Keratinocyte (primary cell): ENCODE measurements at places on chromosomes 6 and 20.

GRCh38 chr6:155247618-155248007, 16.2 kb upstream of the CLDN20 start:
- H3K27ac ChIP-seq = peak overlapping the region; percentile 62
- H3K4me1 ChIP-seq = peaks cover 13% of the 10 kb centered on the region
- DNase-seq = no peak
- no peaks in the 10 kb centered on the region for H3K27me3 ChIP-seq
- H3K36me3 ChIP-seq = peaks cover 4% of the 10 kb centered on the region
- H3K4me3 ChIP-seq = no peak overlapping the region

DNA sequence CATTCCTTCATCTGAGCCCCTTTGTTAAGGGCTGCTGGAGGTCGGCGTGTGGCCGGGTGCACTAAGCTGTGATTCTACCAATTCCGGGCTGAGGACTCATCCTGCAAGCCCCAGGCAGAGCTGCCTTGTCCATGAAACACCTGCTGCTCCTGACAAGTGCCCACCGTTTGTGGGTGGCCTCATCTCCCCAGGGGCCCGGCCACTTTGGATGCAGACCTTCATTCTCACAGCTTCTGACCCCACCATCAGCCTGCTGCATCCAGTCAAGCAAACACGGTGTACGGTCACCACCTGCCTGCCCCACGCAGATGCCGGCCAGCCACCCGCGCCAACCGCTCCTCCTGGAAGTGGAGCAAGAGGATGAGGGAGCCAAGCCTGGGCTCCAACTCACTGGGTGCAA, 382.7 kb downstream of the THBS2 start:
- H3K4me1 ChIP-seq = no peaks in the 10 kb centered on the region
- no peak overlapping the region for H3K27ac ChIP-seq
- no peaks in the 10 kb centered on the region for H3K36me3 ChIP-seq

DNA sequence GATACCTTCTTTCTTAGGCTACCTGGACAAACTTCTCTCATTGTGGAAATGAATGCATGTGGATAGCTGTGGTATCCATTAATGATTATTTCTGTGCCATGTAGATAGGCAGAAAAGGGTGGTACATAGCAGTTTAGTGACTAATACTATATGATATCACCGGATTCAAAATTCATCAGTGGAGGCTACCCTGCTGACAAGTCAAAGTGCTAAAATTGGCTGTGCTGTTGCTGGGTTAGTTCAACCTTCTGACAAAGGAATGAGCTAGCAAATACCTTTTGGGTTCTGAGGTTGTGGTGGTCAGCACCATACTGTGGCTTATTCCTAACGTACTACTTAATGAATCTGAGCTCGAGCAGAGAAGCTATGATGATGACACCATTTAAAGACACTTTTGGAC, 109.1 kb downstream of the TFAP2B start:
- DNase-seq = no peak
- H3K4me1 ChIP-seq = no peaks in the 10 kb centered on the region
- H3K4me3 ChIP-seq = no peak overlapping the region
- no peak overlapping the region for H3K27ac ChIP-seq

DNA sequence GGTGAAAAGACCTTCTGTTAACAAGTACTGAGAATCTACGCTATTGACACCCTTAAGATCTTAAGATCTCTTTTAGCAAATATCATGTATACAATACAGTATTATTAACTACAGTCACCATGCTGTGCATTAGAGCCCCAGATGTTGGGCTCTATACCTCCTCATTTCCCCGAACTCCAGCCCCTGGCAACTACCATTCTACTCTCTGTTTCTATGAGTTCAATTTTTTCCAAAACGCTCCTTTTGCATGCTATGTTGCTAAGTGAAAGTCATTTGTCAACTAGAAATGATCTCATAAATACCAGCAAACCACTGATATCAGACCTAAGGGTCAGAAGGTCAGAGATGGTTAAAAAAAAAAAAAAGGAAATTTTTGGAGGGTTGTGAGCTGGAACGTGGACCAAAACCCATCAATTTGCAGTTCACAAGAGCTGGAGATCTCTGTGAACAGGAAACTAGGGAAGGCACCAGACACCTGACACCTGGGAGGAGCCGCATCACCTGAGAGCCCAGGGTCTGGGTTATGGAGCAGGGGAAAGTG, 122.0 kb upstream of the KCNK16 start:
- no peaks in the 10 kb centered on the region for H3K36me3 ChIP-seq
- no peak for DNase-seq
- H3K4me3 ChIP-seq = no peak overlapping the region
- H3K27me3 ChIP-seq = no peaks in the 10 kb centered on the region

GRCh38 chr6:144438103-144438502, 153.0 kb downstream of the UTRN start:
- H3K4me1 ChIP-seq = peaks cover 8% of the 10 kb centered on the region
- H3K4me3 ChIP-seq = no peak overlapping the region
- H3K36me3 ChIP-seq = peaks cover 21% of the 10 kb centered on the region
- no peaks in the 10 kb centered on the region for H3K27me3 ChIP-seq

- H3K27ac ChIP-seq = no peak overlapping the region
- H3K4me1 ChIP-seq = peaks cover 12% of the 10 kb centered on the region
- H3K27me3 ChIP-seq = peaks cover 20% of the 10 kb centered on the region
These were observed 32.3 kb downstream of the NCR2 start for GRCh38 chr6:41367700-41368099.

- no peaks in the 10 kb centered on the region for H3K27me3 ChIP-seq
- no peak for DNase-seq
These were observed 6.8 kb downstream of the HDDC2 start for GRCh38 chr6:125294925-125295324.

DNA sequence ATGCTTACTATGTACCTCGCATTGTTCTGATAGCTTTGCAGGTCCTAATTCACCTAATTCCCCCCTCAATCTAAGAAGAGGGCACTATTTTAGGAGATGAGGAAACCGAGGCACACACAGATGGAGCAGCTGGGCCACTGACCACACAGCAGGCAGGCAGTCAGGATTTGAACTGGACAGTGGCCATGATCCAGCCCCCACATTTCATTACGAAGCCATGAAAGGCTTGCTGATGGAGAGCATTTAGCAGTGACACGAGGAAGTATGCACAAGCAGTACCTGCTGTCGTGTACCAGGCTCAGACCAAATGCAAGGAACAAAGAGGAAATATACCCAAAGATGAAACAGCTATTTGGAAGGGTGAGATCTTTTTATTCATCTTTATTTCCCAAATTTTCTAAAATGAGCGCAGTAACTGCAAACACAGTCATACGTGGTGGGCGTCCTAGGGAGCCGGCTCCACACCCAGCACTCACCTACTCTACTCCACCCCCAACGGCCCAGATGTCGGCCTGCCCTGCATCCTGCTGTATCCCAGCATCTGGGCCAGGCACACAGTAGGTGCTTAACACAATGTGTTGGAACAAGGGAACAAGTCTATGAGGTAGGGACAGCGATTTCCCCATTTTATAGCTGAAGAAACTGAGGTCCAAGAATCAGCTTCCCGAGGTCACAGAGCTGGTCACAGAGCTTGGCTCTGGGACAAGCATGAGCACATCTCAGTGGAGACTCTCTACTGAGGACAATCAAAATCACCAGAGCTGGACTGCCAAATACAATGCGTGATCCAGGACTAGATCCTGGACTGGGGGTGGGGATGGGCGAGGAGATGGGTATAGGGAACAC, 15.0 kb downstream of the PREX1 start:
- H3K4me1 ChIP-seq = no peaks in the 10 kb centered on the region
- H3K4me3 ChIP-seq = no peak overlapping the region
- DNase-seq = no peak
- H3K36me3 ChIP-seq = no peaks in the 10 kb centered on the region
- H3K27me3 ChIP-seq = peaks cover 5% of the 10 kb centered on the region
- no peak overlapping the region for H3K27ac ChIP-seq

DNA sequence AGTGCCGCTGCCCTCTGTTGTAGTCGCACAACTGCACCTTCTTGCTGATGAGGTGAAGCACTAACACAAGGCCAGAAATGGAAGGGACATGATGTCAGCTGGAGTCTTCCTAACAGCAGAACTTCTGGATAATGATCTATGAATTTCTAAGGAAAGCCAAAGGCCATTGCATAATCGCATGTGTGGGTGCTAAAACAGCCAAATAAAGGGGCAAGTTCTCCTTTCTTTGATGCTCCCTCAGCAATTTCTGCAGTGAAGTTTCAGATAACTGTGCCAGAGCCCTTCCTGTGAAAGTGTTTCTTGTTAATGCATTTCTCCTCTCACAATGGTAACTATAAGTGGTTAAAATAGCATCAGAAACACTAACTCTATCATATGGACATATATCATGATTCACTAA, 8.0 kb upstream of the F13A1 start:
- no peak for DNase-seq
- no peaks in the 10 kb centered on the region for H3K4me1 ChIP-seq

- no peak overlapping the region for H3K4me3 ChIP-seq
- no peaks in the 10 kb centered on the region for H3K27me3 ChIP-seq
- no peak for DNase-seq
- no peaks in the 10 kb centered on the region for H3K4me1 ChIP-seq
- H3K27ac ChIP-seq = no peak overlapping the region
These were observed 41.3 kb upstream of the TRAF3IP2 start for GRCh38 chr6:111646942-111647341.

DNA sequence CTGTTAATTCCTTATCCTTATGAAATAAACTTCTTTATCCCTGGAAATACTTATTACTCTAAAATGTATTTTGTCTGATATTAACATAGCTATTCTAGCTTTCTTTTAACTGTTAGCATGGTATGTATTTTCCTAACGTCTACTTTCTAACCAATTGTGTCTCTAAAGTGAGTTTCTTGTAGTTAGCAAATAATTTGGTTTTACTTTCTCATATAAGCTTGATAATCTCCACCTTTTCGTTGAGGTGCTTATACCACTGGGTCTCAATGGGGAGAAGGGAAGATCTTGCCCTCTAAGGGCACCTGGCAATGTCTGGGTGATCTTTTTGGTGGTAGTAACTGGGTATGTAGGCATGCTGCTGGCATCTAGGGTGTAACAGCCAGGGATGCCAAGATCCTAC, 25.7 kb downstream of the ZNF334 start:
- H3K36me3 ChIP-seq = no peaks in the 10 kb centered on the region
- H3K27me3 ChIP-seq = peaks cover 2% of the 10 kb centered on the region
- no peak overlapping the region for H3K4me3 ChIP-seq
- H3K4me1 ChIP-seq = no peaks in the 10 kb centered on the region
- no peak overlapping the region for H3K27ac ChIP-seq

GRCh38 chr6:63839485-63839884, 203.9 kb downstream of the PHF3 start:
- no peaks in the 10 kb centered on the region for H3K4me1 ChIP-seq
- H3K36me3 ChIP-seq = no peaks in the 10 kb centered on the region
- H3K4me3 ChIP-seq = no peak overlapping the region
- H3K27ac ChIP-seq = no peak overlapping the region
- no peaks in the 10 kb centered on the region for H3K27me3 ChIP-seq

DNA sequence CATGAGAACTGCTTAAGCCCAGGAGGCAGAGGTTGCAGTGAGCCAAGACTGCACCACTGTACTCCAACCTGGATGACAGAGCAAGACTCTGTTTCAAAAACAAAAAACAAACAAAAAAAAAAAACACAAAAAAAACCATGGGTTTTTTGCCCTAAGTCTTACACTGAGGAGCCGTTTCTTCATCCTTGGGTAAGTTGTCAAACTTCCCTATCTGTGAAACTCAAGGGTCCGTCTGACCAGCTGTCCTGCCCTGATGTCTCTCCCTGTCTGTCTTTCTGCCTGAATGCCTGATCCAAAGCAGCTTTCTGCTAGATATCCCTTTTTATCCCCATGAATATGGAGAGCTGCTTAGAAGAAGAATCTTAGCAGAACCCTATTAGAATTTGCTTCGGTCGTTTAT, 41.3 kb upstream of the CLDN20 start:
- H3K27me3 ChIP-seq = no peaks in the 10 kb centered on the region
- H3K4me3 ChIP-seq = no peak overlapping the region
- DNase-seq = no peak

DNA sequence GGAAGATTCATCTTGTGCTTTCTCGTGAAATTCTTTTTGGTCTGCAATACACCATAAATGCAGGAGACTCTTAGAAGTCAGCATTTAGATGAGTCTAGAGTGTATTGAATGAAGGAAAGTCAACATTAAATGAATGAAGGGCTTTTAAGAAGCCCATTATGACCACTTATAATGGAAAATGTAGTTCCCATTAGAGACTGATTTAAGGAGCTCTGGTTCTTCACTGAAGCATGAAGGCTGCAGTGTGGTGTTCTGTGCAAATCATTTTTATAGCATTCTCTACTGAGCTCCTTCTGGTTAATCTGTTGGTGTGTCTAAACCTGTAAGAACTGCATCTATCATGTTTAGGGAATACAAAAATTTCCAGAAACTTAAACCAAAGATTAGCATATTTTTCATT, 19.7 kb downstream of the NCOA7 start:
- no peaks in the 10 kb centered on the region for H3K27me3 ChIP-seq
- peaks cover 14% of the 10 kb centered on the region for H3K4me1 ChIP-seq
- H3K36me3 ChIP-seq = no peaks in the 10 kb centered on the region
- no peak overlapping the region for H3K27ac ChIP-seq
- no peak overlapping the region for H3K4me3 ChIP-seq

GRCh38 chr20:35326021-35326739, 34.0 kb upstream of the FAM83C start:
- H3K27ac ChIP-seq = no peak overlapping the region
- H3K4me1 ChIP-seq = peaks cover 17% of the 10 kb centered on the region
- no peaks in the 10 kb centered on the region for H3K27me3 ChIP-seq
- H3K4me3 ChIP-seq = no peak overlapping the region
- no peak for DNase-seq

- DNase-seq = no peak
- H3K27me3 ChIP-seq = no peaks in the 10 kb centered on the region
- no peaks in the 10 kb centered on the region for H3K36me3 ChIP-seq
- H3K27ac ChIP-seq = no peak overlapping the region
- peaks cover 10% of the 10 kb centered on the region for H3K4me1 ChIP-seq
These were observed 41.0 kb downstream of the NINL start for GRCh38 chr20:25544311-25544710.

- H3K4me3 ChIP-seq = no peak overlapping the region
- no peaks in the 10 kb centered on the region for H3K4me1 ChIP-seq
- no peak overlapping the region for H3K27ac ChIP-seq
- H3K27me3 ChIP-seq = peaks cover 70% of the 10 kb centered on the region
- no peaks in the 10 kb centered on the region for H3K36me3 ChIP-seq
- no peak for DNase-seq
These were observed 867 bp downstream of the EBF4 start for GRCh38 chr20:2693286-2694007.

DNA sequence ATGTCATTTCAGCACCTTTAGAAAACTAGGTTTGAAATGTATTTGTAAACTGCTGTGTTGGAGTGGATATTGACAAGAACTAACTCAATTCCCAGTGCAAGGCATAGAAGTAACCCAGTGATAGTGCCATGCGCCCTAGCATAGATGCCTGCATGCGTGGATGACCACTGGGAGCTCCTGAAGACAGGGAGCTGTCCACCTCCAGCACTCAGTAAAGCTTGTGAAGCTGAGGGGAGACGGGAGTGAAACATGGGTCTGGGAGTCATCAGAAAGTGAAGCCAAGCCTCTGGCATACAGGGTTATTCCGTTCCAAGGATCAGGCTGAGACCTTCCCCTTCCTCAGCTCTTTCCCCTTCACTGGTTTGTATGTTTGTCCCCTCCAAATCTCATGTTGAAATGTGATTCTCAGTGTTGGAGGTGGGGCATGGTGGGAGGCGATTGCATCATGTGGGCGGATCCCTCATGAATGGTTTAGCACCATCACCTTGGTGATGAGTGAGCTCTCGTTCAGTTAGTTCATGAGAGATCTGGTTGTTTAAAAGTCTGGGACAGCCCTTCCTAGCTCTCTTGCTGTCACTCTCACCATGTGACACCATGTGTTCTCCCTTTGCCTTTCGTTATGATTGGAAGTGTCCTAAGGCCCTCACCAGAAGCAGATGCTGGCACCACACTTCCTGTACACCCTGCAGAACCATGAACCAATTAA, 146.5 kb upstream of the FERMT1 start:
- DNase-seq = no peak
- no peaks in the 10 kb centered on the region for H3K4me1 ChIP-seq
- H3K27me3 ChIP-seq = no peaks in the 10 kb centered on the region
- no peak overlapping the region for H3K27ac ChIP-seq
- H3K4me3 ChIP-seq = no peak overlapping the region
